ENCODE measurements at places on chromosomes 16 and 17.

GRCh38 chr17:80396157-80397033 lies 18.6 kb upstream of the ENDOV start:
- DNase-seq, result no peak

DNA sequence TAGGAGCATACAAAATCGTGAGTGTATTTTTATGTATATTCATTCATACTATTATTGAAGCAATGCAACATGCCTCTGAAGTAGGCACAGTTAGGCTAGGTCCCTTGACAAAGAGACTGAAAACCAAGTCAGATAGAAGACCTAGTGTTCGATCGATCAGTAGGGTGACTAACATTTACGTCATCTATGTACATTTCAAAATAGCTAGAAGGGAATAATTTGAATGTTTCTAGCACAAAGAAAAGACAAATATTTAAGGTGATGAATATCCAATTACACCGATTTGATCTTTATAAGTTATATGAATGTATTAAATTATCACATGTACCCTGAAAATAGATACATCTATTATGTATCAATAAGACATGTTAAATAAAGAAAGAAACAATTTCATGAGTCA lies 610.1 kb downstream of the TOX3 start:
- DNase-seq, result no peak

DNA sequence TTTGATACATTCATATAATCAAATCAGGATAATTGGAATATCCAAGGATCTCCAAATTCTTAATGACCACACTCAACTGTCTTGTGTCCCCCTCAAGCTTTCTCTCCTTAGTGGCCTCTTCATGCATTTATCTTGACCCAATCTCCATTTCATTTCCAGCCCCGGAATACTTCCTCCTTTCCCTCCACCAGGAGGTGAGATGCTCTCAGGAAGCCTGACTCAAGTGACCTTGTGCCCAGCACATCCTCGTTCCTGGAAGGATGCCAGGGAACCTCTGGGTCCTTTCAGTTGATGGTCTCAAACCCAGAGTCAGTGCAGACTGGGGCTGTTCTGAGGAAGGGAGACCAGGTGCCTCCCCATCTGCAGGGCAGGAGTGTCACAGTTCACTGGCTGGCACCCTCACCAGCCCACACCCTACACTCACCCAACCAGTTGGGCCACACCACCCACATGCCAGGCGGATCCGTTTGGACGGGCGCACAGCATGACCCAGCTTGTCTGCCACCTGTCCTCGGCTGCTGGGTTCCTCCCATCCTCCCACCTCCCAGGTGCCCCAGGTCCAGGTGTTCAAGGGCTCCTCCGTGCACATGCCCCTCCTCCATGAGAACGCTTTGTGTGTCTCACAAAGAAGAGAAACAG lies 14.0 kb upstream of the EMP2 start:
- DNase-seq, result no peak

DNA sequence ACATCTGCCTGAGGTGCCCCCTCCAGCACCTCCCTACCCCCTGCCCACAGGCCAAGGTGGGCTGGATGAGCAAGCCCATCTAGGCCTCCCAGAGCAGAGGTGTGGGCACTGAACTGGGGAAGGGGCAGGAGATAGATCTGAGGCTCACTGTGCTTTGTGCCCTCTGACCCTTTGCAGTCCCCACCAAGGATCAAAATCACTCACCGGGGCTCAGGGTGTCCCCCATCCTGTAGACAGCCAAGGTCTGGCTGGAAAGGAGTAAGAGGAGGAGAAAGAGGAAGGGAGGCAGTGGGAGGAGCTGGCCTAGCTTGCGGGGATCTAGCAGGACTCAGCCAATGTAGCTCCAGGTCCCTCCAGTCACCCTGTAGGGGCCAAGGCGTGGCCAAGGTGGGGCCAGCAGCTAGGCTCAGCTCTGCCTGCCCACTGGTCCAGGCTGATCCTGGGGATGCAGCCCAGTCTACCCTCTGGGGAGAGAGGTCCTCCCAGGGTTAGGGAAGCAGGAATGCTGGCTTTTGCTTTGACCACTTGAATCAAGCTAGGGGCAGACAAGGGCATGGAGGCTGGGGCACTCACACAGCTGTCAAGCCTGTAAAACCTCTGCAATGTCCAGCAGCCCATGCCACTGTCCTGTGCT lies 1.8 kb downstream of the SLC12A4 start:
- DNase-seq, result no peak

GRCh38 chr17:77404812-77405581 lies 264.2 kb downstream of the SEC14L1 start:
- DNase-seq, result peak; percentile 81
